ENCODE measurements at places on chromosomes 3 and 15.

- no peak for DNase-seq
These were observed 16.0 kb downstream of the SPATA12 start for GRCh38 chr3:57076422-57076951.

- no peak for DNase-seq
These were observed 81.4 kb downstream of the GPR156 start for GRCh38 chr3:120203621-120204020.

DNA sequence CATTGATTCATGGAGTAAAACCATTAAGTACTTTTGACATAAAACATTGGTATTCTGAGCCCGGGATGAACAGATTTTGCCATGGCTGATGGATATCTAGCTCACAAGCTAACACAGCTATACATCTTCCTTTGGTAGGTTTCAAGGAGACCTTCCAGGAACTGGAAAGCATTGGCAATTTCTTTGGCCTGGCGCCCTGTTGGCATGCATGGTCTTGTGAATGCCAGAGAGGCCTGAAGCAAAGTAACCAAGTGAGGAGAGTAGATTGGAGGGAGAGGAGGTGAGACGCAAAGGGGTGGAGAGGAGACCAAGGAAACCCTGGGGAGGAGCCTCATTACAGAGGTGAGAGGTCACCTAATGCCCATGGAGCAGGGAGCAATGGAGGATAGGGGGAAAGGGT, 67.2 kb downstream of the SQOR start:
- DNase-seq: no peak

- DNase-seq: no peak
These were observed 104.2 kb downstream of the DGKG start for GRCh38 chr3:186257866-186258265.

GRCh38 chr3:10449436-10449835, 56.0 kb downstream of the ATP2B2 start:
- DNase-seq: no peak

DNA sequence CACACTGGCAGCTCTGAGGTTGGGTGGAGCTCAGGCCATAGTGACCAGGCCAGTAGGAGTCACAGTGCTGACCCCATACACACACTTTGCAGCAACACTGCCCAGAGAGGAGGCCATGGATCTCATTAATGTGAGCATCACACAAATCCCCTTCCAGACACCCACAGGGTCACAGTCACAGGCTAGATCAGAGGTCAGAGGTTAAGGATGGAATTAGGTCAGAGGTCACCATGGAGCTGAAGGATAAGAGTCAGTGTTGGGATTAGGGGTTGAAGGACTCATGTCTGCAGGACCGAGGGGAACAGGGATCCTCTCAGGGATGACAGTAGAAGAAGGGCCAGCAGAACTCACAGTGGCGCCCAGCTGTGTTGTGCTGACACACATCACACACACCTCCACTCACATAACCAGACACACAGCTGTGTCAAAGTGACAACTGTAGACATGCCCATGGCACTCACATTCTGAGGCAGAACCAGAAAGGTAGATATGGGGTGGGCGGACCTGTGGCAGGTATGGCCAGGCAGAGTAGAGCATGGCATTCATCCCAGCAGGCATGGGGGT, 12.7 kb downstream of the CCDC71 start:
- DNase-seq: no peak

DNA sequence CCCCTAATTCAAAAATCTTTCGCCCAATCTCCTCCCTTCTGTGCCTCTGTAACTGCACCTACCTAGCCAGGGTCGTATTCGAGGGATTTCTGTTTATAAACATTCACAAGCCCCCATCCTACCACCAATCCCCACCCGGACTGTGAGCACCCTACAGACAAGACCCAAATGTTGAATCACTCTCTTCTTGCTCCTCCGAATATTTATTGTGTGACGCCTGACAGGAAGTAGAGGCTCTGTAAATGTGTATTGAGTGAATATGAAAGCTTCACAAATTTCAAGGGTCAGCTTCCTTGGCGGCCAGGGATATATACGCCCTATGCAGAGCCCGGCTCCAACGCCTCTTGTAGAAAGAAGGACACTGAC, 1.6 kb downstream of the BDH1 start:
- no peak for DNase-seq

DNA sequence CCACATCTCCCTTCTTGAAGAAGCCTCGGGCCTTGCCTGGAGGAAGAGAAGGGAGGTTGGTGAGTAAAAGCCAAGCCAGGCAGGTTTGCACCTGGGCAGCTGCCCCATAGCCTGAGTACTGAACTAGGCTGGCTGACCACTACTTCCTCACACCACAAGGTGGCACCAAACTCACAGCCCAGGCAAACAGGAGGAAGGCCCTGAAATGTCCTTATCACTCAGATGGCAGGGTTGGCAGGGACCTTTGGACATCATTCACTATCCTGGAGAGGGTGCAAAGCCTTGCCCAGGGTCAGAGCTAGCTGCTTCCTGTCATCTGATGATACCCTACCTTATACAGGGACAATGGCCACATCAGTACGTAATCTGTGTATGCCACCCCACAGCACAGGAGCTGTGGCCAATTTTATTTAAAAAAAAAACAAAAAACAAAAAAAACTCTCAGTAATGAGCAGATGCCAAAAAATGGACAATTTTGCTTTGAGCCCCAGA, 2.2 kb upstream of the GRAMD2A start:
- peak; percentile 44 for DNase-seq

- no peak for DNase-seq
These were observed 19.0 kb upstream of the GHSR start for GRCh38 chr3:172467170-172467824.

- DNase-seq: no peak
These were observed 1024.2 kb downstream of the DIPK2A start for GRCh38 chr3:144995856-144996255.

- no peak for DNase-seq
These were observed 35.3 kb upstream of the PSMD6 start for GRCh38 chr3:64058566-64058965.

GRCh38 chr3:175433026-175433674, 574.0 kb downstream of the NAALADL2 start:
- DNase-seq: no peak

DNA sequence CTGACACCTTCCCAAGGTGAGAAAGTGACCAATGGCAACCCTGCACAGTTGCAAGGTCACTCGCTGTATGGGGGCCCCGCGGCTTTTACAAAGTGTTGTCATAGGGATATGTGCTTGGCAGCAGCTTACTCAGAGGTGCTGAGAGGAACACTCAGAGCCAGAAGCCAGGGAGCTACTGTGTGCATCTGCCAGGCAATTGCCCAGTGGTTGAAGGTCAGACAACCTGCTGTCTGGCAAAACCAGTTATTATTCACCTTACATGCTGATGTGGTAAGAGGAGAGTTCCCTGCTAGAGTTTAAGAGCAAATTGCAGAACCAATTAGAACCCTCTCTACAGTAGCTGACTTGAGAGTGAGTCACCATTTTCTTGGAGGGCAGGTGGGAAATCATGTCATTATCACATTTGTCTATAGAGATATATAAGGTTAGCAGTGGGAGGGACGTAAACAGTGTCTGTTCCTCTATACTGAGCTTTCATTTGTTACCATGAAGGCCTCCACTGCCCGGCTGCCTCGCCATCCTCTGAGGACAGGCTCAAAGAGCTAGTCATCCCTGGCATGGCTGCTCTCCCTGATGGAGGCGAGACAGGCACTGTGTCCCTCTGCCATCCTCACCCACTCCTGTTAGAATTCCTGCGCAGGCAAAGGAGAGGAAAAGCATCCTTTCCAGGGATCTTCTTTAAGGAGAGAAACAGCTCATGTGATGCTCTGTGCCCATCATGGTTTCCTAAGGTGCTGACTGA, 274.4 kb downstream of the PLCL2 start:
- no peak for DNase-seq

- no peak for DNase-seq
These were observed 50.7 kb downstream of the CLDN11 start for GRCh38 chr3:170469151-170470062.

DNA sequence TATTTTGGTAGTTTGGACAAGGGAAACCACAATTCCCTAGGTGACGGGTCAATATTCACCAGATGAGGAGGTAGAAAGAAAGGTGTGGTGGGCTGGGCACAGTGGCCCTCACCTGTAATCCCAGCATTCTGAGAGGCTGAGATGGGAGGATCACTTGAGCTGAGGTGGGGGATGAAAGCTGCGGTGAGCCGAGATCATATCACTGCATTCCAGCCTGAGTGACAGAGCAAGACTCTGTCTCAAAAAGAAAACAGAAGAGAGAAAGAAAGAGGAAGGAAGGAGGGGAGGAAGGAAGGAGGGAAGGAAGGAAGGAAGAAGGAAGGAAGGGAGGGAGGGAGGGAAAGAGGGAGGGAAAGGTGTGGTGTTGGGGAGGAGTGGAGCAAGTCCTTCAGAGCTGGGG, 56.1 kb upstream of the RNF7 start:
- no peak for DNase-seq

- no peak for DNase-seq
These were observed 84.6 kb downstream of the SLCO3A1 start for GRCh38 chr15:91938136-91938535.

GRCh38 chr3:33054100-33055092, 42.5 kb downstream of the GLB1 start:
- no peak for DNase-seq

DNA sequence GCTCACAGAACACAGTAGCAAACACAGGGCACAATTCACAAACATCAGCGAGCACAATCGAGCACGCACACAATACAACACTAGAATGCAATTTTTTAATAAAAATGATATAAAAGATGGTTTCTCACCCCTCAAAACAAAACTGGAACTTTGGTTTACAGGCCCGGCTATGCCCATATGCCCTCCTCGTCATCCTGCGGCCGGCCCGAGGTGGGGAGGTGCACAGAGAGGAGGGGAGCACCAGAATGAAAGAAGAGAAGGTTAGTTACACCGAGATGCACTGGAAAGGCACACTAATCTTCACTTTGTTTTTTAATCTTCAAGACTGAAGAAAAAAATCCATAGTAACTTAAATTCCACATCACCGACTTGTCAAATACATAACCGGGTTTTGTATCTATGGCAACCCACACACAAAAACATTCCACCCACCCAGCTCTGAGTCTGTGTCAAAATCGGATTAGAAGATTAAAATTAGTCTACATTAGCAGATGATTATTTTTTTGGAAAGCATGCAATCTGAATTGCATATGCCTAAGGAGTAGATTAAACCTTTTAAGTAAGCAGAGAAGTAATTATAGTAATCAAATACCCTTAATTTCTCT, 196.7 kb upstream of the WNT5A start:
- DNase-seq: no peak

DNA sequence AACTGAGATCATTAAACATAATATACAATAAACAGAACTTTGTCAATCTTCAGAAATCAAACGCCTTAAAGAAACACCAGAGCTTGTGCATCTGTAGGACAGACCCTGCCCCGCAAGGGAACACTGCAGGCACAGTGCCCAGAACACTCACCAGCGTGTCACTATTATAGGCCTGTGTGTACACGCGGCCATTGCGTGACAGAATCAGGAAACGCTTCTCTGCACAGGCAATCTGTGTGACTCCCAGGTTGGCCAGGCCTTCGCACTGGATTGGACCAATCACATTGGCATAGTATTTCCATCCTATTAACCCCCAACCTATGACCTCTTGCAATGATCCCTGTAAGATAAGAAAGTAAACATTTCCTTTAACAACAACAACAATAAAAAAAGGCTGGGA, 52.9 kb downstream of the HERC2 start:
- DNase-seq: no peak

DNA sequence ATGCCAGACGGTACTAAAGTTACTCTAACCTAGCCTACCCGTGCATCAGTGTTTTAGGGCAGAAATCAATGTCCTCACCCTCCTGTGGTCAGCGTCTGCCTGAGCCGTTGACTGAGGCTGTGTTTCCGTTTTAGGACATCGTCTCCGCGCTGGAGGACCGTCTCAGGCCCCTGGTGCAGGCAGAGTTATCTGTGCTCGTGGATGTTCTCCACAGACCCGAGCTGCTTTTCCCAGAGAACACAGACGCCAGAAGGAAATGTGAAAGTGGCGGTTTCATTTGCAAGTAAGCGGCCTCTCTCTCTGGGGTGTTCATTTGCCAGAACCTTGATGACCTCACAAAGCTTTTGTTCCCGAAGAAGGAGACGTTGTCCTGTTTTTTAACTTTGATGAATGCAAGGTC, 217.0 kb downstream of the ITPR1 start:
- no peak for DNase-seq

GRCh38 chr3:99143493-99143892, 242.0 kb upstream of the DCBLD2 start:
- no peak for DNase-seq
